Ovary (tissue), 10 donors: ENCODE measurements at places on chromosomes 7 and 10. TPM values are rescaled to one million over a fixed set of nuclear protein-coding genes. Genes with fewer than 3 reads are reported as not detected.

- H3K4me1 ChIP-seq = no peaks in the 10 kb centered on the region
- H3K27me3 ChIP-seq = no peaks in the 10 kb centered on the region
- H3K4me3 ChIP-seq = no peak overlapping the region
- no peak overlapping the region for H3K27ac ChIP-seq
- H3K36me3 ChIP-seq = no peaks in the 10 kb centered on the region
Measured at GRCh38 chr10:49240946-49241345, 52.8 kb upstream of the TMEM273 start.

- no peak overlapping the region for H3K4me3 ChIP-seq
- no peak overlapping the region for H3K27ac ChIP-seq
- DNase-seq = no peak
- no peaks in the 10 kb centered on the region for H3K4me1 ChIP-seq
- H3K36me3 ChIP-seq = no peaks in the 10 kb centered on the region
Measured at GRCh38 chr10:15821046-15821683, 39.1 kb downstream of the MINDY3 start.

Gene SPDYE9
- not detected for total RNA-seq

Gene HSPA12A
- 34.1 TPM for total RNA-seq

Gene OR13A1
- total RNA-seq = not detected

Gene FXYD4
- not detected for total RNA-seq
